ENCODE measurements at places on chromosomes 16 and 17.
A peak's percentile ranks its signal among the peaks of the same experiment; 100 is the strongest.

DNA sequence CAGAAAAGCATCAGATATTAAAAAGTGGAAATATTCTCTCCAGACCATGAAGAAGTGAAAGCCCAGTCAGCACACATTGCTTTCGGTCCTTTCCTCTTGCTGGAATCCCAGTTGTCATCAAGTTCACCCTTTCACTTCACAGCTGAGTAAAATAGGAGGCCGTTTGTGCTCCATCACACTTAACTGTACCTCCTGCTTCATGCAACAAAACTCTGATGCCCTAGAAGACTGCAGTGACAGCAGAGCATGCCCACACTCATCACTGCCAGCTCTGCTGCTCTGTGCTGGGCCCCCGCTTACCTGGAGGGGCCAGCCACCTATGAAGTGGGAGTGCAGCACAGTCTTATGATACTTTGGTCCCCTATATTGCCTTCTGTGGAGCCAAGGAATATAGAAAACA, 62.5 kb downstream of the N4BP1 start:
- no peak for DNase-seq

- DNase-seq = no peak
Measured at GRCh38 chr17:345261-345660, 7.3 kb downstream of the RPH3AL start.

- DNase-seq = no peak
Measured at GRCh38 chr16:10405386-10405939, 19.6 kb downstream of the ATF7IP2 start.

DNA sequence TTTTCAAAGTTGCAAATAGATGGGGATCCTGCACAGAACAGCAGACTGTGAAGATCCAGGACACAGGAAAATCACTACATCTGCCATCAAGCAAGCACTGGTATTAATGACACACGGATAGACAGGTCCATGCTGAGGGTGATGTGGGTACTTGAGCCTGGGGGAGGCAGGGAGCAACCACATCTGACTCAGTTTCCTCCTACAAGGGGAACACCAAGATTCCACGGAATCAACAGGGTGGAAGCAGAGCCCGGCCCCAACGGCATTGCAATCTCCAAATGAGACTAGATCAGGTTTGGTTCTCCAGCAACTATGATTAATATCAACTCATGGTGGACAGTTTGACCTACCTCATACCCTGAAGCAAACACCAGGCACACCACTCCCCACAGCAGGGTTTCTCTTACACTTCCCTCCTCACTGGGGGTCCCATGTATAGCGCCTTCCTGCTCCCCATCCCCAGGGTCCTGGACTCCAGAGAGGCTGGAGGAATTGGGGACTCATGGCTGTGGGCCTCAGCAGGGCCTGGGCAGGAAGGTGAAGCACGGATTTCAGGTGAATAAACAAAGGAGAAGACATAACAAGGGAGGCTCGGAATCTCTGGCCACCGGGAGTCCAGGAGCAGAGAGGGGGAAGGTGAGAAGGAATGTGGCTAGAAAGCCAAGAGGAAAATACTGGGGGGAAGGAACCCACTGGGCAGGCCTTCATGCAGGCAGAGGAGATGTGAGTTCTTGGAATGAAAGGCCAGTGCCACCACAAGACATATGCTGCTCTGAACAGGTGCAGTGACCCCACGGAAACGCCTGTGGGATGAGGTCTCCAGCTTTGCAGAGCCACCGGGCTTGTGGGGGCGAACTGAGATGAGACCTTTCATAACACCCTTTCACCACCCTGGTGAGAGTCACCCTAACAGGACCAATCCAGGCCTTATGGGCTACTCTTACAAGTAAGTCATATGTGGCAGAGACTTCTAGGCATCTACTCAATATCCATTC, 29.5 kb upstream of the PIK3R6 start:
- no peak for DNase-seq

DNA sequence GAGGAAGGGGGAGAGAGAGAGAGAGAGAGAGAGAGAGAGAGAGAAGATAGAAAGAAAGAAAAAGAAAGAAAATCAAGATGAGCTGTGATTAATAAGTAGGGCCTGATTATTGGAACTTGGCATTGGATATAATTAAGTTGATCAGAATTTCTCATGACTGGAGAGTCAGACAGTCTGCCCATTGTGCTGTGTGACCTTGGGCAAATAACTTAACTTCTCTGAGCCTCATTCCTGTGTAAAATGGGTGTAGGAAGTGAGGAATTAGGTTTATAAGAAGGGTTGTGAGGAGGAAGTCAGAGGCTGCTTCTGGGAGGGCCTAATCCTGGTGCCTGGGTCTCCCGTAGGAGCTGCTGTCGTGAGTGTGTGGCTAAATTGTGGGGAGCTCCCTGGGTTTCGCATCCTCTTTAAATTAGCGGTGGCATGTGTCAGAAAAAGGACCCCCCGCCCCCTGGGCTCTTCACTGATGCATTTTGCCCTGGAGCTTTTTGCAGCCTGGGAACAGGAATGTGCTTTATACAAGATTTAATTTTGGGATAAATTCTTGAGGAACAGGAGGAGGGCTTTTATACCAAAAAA, 76.0 kb downstream of the CMIP start:
- no peak for DNase-seq

DNA sequence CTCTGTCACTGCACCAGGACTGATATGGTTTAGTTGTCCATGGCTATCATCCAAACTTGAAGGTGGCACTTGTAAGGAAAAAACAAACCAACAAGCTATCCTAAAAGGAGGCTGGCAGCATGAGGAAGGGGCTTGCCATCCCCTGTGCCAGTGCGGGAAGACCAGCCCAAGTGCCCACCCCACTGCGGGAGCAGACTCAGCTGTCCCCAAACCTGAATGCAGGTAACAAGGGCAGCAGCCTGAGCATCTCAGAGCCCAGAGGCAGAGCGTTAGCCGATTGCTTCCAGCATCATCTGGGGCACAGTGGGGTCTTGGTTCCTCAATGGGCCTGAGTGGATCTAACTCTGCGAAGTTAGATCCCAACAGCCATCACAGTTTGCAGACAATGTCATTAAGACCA, 29.2 kb upstream of the C16orf78 start:
- no peak for DNase-seq

- DNase-seq = no peak
Measured at GRCh38 chr16:86923656-86924055, 345.3 kb downstream of the FOXL1 start.

- no peak for DNase-seq
Measured at GRCh38 chr17:50027172-50027880, 28.6 kb upstream of the ITGA3 start.

DNA sequence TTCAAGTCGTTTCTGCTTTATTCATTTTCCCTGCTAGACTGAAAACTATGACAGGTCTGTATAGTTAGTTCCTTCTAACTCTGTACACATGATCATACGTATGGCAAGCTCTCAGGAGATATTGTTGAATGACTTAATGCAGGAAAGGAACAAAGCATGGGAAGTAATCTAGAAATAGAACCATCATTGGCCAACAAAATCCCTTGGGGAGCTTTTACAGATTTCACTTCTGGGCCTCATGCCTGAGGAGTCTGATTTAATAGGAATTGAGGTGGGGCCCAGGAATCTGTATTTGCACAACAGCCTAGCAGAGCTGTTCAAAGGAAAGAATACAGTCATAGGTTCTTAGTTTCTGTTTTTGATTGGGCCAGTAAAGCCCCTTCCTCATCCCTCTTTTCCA, 229.2 kb downstream of the MAP2K6 start:
- no peak for DNase-seq

GRCh38 chr16:11681556-11681955, 13.3 kb downstream of the SNN start:
- no peak for DNase-seq

GRCh38 chr17:17691468-17692263, 10.4 kb downstream of the RAI1 start:
- DNase-seq = no peak

DNA sequence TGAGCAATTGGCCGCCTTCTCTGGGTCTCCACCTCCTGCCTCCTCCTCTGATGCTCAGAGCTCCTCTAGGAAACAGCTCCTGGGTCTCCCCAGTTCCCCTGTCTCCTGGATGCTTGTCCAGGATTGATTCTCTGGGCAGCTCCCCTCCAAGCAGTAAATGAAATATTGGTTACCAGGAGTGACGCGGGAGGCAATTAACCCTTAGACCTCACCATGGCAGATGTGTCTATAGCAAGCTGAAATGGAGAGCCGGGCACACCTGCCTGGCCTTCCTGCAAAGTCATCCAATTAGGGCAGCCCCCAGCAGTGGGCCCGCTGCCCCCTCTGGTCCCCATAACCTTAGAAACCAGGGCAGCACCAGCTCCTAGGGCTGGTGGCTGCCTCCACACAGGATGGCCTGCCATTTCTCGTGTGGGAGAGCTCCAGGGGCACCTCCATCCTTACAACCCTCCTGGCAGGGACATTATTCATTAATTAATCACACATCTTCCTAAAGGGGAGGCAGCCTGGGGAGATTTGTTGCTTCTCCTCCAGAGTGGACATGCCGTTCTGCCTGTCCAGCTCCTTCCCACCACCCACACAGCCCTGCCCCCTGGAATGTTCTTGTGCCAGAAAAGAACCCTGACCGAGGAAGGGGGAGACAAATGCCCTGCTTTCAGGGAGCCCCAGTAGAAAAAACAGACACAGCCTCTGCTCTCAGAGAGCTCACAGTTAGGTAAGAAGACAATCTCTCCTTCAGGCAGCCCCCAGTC, 8.3 kb upstream of the KIF18B start:
- DNase-seq = no peak

GRCh38 chr17:38511150-38512108, 83.2 kb downstream of the ARHGAP23 start:
- DNase-seq = no peak

GRCh38 chr16:65418435-65418834, 296.6 kb upstream of the CDH11 start:
- DNase-seq = no peak

DNA sequence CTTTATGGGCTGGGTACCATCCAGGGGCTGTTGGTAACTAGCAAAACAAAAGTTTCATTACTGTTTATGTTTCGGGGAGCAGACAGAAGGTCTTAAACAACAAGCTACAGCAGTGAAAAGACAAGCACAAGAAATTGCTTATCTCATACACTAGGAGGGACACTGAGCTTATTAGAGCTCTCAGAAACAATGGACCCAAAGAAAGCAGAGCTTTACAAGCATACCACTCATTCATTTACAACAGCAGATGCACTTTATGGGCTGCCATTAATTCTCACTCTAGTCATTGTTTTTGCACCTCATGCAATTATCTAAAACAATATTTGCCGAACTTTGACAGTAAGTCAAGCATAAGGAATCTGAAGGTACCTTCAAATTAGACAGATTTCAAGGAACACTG, 10.0 kb downstream of the KRT16 start:
- DNase-seq = no peak

GRCh38 chr16:13708347-13709120, 211.4 kb upstream of the ERCC4 start:
- no peak for DNase-seq

DNA sequence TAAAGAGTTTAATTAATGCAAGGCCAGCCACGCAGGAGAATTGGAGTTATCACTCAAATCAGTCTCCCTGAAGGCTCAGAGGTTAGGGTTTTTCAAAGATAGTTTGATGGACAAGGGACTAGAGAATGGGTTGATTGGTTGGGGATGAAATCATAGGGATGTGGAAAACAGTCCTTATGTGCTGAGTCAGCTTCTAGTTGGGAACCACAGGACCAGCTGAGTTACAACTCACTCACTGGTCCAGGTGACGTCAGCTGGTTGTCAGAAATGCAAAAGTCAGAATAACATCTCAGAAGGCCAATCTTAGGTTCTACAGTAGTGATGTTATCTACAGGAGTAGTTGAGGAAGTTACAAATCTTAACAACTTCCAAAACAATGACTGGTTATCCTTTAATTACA, 47.6 kb downstream of the CPD start:
- DNase-seq = no peak

GRCh38 chr16:71811261-71811803, 2.7 kb upstream of the AP1G1 start:
- DNase-seq = no peak

- DNase-seq = no peak
Measured at GRCh38 chr16:74868501-74868900, 93.9 kb upstream of the FA2H start.

GRCh38 chr17:57744195-57745170, 616 bp downstream of the CCDC182 start:
- no peak for DNase-seq

- DNase-seq = no peak
Measured at GRCh38 chr17:66330646-66331037, 28.2 kb downstream of the PRKCA start.

GRCh38 chr16:70527315-70527996, 3.8 kb downstream of the SF3B3 start:
- no peak for DNase-seq

DNA sequence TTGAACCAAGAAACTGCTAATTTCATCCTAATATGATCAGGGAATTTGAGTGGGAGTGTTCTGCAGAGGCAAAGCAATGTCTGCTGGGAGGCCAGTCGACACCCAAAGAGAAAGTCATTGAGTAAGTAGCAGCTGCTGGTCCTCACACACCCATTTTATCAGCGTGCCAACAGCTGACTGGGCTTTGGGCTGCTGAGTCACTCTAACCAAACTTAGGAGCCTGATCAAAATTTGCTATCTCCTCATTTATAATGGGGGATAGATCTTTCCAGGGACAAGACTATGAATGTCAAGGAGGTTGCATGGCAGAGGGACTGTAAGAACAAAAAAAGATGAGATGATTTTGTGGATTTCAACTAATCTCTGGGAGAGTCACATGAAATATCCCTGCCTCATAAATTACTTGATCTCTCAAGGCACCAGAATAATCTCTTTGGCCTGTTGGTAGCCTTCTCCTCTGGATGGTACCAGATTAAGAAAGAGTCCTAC, 32.9 kb downstream of the CPSF4L start:
- DNase-seq = peak; percentile 30

- no peak for DNase-seq
Measured at GRCh38 chr17:74780443-74781238, 4.5 kb upstream of the NAT9 start.

DNA sequence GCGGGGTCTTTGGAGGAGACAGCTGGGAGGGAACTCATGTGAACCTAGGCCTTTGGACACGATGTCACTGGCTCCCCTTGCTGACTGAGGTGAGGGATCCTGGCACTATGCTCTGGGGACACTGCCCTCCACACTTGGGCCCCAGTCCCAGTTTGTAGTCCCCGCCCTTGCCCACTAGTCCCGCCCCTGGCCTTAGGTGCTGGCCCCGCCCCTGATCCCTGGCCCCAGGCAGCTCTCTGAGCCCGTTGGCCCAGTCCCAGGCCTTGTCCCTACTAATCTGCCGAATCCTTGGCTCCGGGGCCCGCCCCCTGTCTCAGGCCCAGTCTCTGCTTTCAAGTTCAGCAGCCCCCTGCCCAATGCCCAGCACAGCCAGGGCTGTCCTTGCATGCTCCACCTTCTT, 61.0 kb downstream of the SMPD3 start:
- no peak for DNase-seq

DNA sequence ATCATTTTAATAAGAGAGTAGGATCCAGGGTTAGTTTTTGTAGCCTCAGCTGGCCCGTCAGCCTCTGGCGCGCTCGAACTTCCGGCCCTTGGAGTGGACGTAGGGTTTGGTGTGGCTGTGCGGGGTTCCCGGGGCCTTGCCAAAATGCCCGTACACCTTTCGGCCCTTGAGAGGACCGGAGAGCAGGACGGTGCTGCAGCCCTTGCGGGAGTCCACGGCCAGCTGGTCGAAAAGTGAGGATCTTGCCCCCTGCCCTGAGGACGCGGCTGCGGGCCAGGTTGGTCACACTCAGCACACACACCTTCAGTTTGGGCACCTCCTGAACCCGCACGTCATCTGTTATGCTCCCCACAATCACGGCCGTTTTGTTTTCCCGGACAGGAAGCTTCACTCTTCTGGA, 42.2 kb upstream of the CNTNAP4 start:
- no peak for DNase-seq
